Endothelial cell of umbilical vein (primary cell): ENCODE measurements at places on chromosomes 13 and 19. TPM values are rescaled to one million over a fixed set of nuclear protein-coding genes. Genes with fewer than 3 reads are reported as not detected.

GRCh38 chr13:59413126-59413525 lies 750.6 kb downstream of the DIAPH3 start:
- DNase-seq = no peak

DNA sequence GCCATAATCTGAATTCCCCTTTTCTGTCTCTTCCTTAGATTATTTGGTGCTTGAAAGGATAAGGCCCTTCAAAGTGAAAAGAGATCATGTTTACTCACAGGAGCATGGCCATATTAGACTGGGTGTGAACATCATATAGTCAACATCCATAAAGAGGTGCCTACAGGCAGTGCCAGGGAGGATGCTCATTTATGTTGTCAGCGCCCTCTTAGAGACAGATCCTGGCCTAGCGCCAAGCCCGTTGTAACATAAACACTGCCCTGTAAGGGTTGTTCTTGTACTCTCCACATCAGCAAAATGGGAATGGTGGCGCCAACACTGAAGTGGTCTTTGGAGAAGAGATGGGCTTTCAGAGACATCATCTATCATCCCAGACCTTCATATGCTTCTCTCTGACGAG lies 16.1 kb downstream of the PCDH8 start:
- no peak for DNase-seq

DNA sequence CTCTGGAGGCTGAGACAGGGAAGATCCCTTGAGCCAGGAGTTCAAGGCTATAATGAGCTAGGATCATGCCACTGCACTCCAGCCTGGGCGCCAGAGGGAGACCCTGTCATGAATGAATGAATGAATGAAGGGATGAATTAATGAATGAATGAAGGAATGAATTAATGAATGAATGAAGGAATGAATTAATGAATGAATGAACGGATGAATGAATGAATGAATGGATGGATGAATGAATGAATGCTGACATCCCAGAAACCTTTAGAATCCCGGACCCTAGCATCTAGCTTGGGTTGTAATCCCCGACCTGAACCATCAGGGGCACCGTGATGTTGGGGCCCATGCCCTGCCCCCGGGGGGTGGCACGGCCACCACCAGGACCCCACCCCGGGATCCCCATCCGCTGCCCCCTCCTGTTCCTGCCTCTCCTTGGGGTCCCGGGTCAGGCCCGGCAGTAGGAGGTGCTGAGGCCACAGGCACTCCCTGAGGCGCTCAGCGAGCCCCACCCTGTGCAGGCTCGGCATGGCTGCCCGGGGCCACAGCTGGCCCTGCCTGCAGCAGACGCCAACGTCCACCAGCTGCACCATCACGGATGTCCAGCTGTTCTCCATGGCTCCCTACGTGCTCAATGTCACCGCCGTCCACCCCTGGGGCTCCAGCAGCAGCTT lies 3.4 kb downstream of the EBI3 start:
- DNase-seq = no peak

- no peak for DNase-seq
Measured at GRCh38 chr13:43876366-43876765, 3.2 kb downstream of the CCDC122 start.

- no peak for DNase-seq
Measured at GRCh38 chr19:31347828-31348392, 1.3 kb downstream of the TSHZ3 start.

DNA sequence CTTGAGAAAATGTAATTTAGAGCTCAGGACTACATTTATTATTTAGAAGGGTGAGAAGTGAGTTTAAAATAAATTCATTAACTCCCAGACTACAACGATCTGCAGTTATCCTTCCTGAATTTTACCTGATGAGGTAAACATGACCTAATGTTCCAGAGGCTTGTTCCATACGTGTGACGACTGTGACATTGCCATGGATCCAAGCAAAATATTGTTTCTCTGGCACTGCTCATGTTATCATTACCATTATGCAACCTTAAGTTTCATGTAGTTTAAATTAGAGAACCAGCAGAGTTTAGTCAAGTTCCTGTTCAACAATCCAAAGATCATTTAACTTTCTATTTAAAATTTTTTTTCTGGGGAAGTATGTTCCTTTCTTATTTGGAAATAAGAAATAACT lies 279.6 kb downstream of the KLF5 start:
- no peak for DNase-seq

DNA sequence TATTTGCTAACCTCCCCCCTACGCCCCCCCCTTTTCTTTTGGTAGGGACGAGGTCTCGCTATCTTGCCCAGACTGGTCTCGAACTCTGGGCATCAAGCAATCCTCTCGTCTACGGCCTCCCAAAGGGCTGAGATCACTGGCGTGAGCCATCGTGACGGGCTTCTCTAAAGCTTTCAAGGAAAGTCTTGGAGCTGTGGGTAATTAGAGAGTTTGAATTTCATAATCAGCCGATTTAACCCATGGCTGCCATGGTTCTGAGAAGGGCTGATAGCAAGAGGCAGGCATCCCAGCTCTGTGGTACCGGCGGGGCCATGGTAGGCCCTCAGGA lies 679 bp upstream of the ABHD8 start:
- DNase-seq = no peak

ADAMTS10 gene
- polyA plus RNA-seq = 15.8 and 19.6 TPM in 2 replicates

ZNF324 gene
- 6.4 and 8.8 TPM in 2 replicates for polyA plus RNA-seq

FGF9 gene
- polyA plus RNA-seq = not detected in 2 replicates

ZNF585A gene
- polyA plus RNA-seq = 4.7 and 6.7 TPM in 2 replicates
